ENCODE measurements at places on chromosomes 1 and 21.

- no peak for DNase-seq
Measured at GRCh38 chr1:20981915-20982314, 194.8 kb downstream of the EIF4G3 start.

DNA sequence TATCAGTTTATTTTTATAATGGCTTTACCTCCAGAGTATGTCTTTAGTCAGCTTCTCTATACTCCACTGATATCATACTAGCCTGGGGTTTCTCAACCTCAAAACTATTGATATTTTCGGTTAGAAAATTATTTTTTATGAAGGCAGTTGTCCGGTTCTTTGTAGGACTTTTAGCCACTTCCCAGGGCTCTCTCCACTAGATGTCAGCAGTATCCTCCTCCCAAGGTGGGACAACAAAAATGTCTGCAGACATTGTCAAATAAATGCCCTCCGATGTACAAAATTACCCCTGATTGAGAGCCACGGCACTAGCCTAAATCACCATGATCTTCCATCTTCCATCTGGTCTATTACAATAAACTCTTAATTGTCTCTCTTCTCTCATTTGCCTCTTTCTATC, 4.1 kb upstream of the GRIK1 start:
- DNase-seq = no peak

GRCh38 chr1:187228790-187229189, 400.0 kb downstream of the PLA2G4A start:
- DNase-seq = no peak

- no peak for DNase-seq
Measured at GRCh38 chr1:94025383-94026340, 95.3 kb downstream of the ABCA4 start.

DNA sequence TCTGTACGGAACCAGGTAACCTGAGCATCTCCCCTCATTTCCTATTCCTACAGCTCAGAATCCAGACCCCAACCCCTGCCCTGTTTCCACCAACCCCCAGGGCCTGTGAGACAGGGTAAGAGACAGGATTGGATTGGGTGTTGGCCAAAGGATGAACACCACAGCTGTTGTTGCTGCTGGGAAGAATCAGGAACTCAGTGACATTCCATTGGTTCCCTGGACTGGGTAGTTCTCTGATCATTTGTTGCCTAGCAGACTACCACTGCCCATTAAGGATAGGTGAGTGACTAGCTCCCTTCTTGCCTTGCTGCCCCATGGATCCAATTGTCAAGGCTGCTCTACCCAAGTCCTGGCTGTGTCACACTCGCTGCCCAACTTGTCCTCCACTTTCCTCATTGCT, 10.0 kb downstream of the NCSTN start:
- no peak for DNase-seq

DNA sequence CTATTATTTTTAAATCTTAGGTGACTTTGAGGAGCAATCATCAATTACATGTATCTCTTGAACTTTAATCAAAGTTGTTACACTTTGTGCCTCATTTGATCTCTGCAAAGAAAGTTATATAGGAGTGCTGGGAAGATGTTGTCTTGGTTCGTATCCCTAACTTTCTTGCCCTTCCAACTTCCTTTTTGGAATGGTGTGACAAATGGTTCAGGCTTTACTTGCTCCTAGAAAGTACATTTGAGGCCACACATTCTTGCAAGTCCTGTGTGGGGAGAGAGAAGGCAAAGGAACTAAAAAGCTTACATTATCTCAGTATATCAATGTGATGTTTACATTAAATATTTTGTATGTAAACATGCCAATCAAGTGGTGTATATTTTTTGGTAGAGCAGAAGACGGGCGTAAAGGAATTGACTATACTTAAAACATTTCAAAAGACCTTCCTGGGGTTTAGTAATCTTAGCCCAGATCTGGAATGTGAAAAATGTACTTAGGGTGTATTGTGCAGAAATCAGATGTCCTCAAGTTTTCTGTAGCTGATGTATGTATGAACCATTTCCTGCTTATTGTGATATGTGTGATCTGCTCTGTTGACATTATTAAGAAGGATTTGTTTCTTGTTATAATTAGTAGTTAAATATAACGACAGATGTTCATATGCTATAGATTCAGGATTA, 59.2 kb downstream of the USP25 start:
- DNase-seq = no peak

GRCh38 chr1:203104789-203105390, 19.1 kb upstream of the MYOG start:
- DNase-seq = no peak

- DNase-seq = no peak
Measured at GRCh38 chr1:202210385-202210784, 16.8 kb downstream of the LGR6 start.
